ENCODE measurements at places on chromosomes 16 and 17.

DNA sequence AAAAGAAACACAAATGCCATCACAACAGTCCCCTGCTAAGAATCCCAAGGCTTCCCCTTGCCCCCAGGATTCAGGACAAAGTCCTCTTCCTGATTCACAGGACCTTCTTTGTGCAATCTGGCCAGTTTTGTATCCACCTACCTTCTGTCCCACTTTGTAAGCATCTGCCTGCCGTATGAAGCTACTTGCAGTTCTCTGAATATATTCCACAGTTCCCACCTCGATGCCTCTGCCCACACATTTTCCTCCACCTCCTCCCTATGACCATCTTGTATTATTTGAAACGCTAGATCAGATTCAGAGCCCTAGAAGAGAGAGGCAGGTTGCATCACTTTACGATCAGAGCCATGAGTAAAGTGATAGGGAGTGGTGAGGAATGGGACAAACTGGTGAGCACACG lies 159.2 kb upstream of the XYLT1 start:
- no peak for DNase-seq

DNA sequence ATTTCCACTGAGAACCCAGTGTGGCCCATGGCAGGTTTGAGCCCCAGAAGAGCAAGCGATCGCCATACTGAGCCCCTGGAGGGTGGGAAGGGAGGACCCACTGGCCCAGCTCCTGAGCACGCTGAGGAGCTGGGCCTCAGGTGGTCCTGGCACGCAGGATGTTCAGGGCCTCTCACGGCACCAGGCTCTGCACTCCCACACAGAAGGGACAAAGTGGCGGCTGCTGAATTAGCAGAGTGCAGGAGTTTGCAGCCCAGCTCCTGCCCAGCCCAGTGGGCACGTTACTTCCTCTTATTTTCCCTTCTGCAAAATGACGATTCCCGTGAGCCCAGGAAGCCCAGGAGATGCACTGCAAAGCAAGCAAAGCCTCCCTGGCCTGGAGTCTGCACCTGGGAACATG lies 42.3 kb upstream of the MTSS2 start:
- DNase-seq: no peak

- DNase-seq: no peak
These were observed 11.3 kb upstream of the CHST6 start for GRCh38 chr16:75506574-75506973.

- DNase-seq: no peak
These were observed 47.8 kb downstream of the ESRP2 start for GRCh38 chr16:68188170-68188569.

GRCh38 chr16:66751303-66751991 lies at the start of gene DYNC1LI2:
Gene DYNC1LI2 (minus strand): TSS chr16:66751609. CDS start chr16:66751591, 18 bp downstream.
- DNase-seq: peak; percentile 70

DNA sequence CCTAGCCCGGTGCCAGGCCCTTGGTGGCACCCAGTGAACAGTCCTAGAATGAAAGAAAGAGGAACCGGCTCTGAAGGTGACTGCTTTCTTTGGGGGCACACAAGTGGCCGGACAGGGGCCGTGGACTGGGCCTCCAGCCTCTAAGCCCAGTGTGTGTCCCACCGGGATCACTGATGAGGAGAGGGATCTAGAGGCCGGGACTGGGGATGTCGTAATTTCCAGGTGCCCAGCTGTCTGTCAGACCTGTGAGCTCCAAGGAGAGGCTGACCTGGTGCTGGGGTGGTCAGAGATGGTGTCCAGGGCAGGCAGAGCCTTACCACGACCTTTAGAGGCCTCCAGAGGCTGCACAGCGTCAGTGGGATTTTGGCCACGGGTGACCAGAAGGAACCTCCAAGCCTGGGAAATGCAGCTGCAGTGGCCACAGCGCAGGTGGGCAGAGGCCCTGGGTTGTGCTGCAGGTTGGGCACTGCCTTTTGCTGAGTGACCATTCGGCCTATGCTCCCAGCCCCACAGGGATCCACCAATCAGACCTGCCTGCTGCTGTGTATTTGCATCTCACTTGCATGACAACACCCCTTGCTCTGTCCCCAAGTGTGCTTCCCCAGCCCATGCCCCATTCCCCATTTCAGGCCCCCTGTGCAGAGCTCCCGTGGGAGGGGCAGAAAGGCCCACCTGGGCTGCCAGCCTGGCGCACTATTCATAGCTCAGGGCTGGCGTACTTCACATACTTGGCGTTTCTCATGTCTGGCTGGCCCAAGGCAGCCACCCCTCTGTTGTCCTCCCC lies 12.5 kb downstream of the ARHGAP23 start:
- no peak for DNase-seq

- no peak for DNase-seq
These were observed 4.9 kb downstream of the TEX14 start for GRCh38 chr17:58686980-58687379.

GRCh38 chr17:42266918-42267766 lies 9.0 kb downstream of the STAT5B start:
- no peak for DNase-seq

DNA sequence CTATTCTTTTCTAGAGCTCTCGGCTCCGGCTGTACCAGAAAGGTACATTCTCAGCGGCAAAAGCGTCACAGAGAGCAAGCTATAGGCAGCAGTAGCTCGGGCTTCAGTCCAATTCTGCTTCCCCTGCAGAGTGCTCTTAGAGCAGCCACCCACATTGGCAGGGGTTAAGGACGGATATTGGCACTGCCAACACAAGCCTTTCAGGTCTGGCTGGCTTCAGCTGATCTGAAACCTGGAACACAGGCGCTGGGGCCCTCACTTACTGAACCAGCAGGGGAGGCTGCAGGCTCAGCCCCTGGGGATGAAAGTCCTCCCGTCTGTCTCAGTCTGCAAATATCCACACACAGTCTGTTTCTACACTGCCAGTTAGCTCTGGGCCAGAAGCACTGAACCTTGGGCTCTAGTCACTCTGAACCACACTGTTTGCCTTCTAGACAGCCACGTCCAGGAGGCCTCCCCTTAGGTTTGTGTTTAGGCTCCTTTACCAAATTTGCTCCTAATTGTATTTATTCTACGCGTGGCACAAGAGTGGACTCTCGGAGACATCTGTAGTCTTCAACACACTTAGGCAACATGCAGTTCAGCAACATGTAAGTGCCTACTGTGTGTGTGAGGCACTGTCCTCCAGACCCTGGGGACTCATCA lies 40.1 kb downstream of the HIC1 start:
- no peak for DNase-seq

Measured in KG1 (cell line).